ENCODE measurements at places on chromosomes 2 and 18. TPM values are rescaled to one million over a fixed set of nuclear protein-coding genes. Genes with fewer than 3 reads are reported as not detected.
A peak's percentile ranks its signal among the peaks of the same experiment; 100 is the strongest.

Gene PRLH
- total RNA-seq, result not detected

Gene CYP26B1
- 41.6 TPM for total RNA-seq

Gene KCNIP3
- total RNA-seq, result 14.4 TPM

Gene WNT6
- 1.3 TPM for total RNA-seq

Gene IRS1
- 48.3 TPM for total RNA-seq

Gene ALPI
- not detected for total RNA-seq

Gene SERPINB4
- total RNA-seq, result not detected

Gene DHRS9
- total RNA-seq, result 0.73 TPM

GRCh38 chr18:80183273-80184050 lies 63.9 kb downstream of the PARD6G start:
- no peak for DNase-seq

DNA sequence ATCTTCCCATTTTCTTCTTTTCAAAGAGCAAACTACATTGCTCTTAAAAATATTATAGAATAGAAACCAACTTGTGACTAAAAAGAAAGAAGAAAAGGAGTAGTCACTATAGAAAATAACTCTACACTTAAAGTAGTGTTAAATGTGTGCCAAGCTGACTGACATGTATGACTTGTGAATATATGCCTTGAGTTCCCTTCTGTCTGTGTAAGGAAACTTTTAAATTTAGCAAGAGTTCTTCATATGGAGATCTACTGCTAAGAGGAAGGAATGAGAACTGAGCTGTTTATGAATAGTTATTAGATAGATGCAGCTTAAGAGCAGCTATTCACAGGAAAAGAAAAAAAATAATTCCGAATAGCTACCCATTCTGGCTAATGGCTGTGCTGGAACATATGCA lies 1221.7 kb upstream of the ZEB2 start:
- DNase-seq, result no peak

DNA sequence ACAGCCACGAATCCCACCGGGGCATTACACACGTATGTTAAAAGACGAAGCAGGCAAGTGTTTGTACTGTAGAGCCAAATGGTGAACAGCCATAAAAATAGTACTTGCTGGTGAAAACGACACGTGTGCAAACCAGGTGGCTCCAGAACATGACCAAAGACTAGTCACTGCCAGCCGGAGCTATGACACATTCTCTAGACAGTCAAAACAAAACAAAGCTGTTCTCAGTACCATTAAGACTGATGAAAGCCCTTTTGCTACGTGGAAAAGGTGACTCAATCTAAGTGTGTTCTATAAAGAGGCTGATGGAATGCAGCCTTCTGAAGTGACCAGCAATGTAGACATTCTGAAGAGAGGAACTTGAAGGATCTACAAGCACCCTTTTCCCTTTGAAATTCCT lies 367.7 kb upstream of the NETO1 start:
- DNase-seq, result no peak

DNA sequence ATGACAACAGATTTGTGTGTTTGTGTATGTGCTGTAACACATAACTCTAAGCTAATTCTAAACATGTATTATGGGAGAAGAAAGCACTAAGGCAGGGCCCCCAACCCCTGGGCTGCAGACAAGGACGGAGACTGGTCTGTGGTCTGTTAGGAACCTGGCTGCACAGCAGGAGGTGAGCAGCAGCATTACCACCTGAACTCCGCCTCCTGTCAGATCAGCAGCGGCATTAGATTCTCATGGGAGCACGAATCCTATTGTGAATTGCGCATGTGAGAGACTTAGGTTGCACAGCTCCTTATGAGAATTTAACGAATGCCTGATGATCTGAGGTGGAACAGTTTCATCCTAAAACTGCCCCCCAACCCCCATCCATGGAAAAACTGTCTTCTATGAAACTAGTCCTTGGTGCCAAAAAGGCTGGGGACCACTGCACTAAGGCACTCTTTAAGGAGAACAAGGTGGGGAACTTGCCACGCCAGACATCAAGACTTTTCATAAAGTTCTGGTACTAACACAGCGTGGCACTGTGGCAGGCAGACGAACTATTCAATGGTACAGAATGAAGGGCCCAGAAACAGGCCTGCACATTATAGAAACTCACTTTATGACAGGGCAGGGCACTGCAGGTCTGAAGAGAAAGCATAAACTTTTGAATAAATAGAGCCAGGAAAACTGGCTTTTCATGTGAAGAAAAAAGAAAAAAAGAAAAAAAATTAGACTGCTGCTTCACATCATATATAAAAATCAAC lies 14.0 kb downstream of the REEP1 start:
- no peak for DNase-seq

DNA sequence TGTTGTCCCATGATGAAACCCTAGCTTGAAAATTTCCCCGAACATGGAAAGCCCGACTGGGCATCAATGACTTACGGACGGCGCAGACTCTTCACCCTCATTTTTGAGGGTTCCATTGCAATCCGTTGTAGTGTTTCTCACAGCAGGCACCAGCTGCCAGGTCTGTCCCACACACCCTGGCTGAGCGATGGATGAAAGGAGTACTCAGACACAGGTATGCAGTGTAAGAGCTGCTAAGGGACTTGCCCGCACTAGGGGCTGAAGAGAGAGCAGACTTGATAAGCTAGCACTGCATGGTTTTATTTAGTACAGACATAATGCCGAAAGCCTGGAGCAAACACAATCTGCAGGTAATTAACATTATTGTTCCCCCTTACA lies 15.8 kb downstream of the DYNAP start:
- no peak for DNase-seq

- no peak for DNase-seq
Measured at GRCh38 chr2:85353876-85354285, 447 bp downstream of the RETSAT start.

DNA sequence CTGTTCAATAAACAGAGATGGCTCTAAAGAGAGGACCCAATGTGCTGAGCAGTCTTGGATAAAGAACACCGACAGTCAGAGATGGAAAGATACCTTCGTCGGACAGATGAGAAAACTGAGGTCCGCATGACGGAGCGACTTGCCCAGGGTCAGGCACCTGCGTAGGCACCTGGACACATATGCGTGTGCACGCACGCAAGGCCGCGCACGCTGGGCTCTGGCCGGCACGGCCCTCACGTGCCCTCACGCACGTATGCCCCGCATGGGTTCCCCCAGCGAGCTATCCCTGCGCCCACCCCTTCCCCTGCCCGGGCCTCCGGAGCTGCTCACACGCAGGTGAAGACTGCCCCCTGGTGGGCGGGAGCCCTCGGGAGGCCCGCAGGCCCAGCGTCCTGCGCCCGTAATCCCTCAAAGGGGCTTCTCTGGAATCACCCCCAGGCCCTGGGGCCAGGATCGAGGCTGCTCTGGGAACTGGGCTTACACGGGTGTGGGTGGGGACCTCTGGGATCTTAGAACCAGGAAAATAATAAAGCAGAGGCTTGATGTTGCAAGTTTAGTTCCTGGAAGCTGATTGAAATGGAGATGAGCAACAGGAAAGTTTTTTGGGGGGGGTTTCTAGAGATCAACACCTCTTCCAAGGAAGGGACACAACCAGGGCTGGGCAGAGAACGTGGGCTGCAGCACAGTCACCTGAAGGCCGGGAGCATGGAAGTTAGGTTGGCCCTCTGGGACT lies 246.3 kb downstream of the TNS1 start:
- DNase-seq, result no peak

DNA sequence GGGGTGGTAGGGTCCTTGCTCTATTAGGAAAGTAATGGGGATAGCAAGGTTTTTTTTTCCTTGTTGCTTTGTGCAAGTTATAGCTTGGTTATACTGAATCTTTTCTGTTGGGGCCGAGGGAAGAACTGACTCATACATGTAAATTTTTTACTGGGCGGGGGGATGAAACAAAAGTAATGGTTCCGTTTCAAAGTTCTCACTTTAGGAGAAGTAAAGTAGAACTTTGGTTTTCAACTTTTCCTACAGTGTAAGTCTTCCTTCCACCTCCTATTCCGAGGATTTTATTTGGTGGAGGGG lies 1.1 kb downstream of the AFTPH start:
- no peak for DNase-seq

DNA sequence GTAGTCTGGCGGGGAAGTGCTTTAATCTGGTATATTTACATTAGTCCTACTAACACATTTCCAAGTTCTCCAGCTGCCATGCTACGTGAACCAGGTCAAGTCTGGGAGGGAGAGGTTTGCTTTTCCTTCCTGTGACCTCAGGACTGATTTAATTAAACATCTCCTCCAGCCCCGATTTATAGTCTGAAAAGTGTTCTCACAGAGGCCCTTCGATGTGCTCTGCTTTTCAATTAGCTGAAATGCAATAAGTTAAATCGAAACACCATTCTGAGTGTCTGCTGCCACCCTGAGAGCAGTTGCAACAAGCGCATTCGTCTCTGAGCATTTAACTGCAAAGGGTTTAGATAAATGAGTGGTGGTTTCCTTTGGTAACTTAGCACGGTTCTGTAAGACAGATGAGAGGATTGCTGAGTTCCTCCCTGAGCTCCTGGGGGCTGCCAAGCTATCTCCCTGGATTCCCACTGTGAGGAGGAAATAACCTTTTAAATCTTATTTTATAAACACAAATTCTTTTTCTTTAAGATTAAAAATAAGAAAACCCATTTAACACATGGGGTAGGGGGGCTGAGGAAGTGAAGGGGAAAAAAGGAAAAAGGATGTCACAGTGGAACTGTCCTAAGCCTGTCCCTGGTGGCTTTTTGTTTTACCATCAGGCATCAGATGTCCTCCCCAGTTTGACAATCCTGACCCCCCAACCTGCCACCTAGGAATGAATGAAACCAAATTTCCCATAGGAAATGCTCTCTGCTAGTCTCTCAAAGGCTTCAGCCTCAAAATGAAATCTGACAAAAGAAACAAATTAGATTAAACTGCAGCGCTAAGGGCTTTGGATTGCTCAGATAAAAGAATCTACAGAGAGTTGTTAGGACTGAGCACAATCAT lies 56.5 kb upstream of the CREB1 start:
- DNase-seq, result no peak

GRCh38 chr2:108906403-108907077 lies 82.5 kb downstream of the EDAR start:
- peak; percentile 8 for DNase-seq

DNA sequence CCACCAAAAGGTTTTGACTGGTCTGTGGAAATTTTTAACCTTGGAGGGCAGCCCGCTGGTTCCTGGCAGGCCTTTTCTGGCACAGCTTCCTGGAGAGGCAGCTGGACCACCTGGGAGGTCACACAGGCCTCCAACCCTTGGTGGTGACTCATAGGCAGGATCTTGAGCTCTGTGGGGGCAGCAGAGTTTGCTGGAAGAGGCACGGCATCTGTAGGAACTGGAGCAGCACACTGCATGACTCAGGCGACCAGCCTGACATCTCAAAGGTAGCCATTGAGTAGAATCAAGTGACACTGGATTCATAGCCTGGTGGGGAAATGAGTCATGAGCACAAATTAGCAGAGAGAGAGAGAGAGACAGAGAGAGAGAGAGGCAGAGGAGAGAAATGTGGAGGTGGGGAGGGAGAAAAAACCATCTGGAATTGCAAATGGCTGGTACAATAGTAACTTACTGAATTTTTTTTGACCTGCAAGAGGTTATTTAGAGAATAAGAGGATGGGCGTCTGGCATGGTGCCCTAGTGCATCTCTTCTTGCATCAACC lies 57.4 kb downstream of the TRPM8 start:
- peak; percentile 49 for DNase-seq

GRCh38 chr2:158464426-158465281 lies 7.9 kb downstream of the PKP4 start:
- DNase-seq, result no peak

DNA sequence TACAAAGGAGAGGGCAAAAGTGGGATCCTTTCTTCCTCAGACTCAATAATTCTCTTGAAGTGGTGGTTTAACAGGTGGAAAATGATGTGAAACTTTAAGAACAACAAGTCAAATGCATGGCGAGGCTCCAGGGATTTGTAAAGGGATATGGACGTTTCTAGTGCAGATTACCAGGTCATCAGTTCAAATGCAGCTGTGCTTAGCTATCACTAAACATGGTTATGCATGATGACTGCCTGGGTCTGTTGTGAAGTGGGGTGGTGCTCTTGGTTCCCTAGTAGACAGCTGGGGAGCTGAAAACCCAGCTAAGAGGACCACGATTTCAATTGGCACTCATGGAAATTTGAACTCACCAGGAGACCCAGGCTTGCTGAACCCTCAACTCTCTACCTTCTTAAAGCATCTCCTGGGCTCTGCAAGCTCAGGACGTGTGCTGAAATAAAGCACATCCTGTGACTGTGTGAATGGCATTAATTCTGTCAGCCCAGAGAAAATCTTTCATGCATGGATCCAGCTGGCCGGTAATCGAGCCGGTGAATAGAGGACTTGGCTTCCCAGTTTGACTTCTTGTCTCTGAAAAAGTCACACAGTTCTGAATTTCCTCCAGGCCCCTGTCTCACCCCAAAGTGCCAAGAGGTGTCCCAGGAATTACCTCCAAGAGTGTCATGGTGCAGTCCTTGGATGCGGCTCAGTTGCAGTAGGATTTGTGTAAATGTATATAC lies 146.1 kb downstream of the MTX2 start:
- no peak for DNase-seq

- no peak for DNase-seq
Measured at GRCh38 chr2:383178-383577, 95.3 kb upstream of the ALKAL2 start.

DNA sequence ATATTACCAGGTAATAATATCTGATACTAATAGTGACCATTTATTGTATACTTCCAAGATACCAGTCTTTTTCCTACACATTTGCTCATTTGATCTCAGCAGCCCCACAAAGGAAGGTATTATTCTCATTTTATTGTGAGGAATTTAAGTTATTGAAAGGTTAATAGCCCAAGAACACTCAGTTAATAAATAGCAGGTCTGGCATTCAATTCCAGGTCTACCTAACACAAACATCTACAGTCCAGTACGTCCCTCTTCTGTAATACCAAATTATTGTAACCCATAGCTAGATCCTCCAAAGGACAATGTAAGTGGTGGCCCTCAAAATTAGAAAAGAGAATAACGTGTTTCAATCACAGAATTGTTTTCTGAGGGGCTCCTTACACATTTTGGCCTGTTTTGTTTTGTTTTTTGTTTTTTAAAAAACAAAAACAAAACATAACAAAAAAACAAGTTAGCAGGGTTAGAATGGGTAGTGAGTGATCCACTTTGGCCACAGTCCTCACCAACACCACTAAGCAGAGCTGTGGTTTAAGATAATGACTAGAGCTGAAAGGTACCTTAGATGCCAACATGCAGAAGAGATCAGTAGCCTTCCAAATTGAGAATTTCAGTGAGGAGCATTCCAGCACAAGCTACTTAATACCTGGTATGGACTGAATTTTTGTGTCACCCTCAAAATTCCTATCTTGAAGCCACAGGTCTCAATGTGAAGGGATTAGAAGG lies 137.5 kb downstream of the DYM start:
- DNase-seq, result no peak

- peak; percentile 87 for DNase-seq
Measured at GRCh38 chr2:240997856-240998705, at the start of gene SNED1. Gene SNED1, plus strand, starts transcription at chr2:240998618. Its CDS starts 220 bp downstream, at chr2:240998838.

Data from breast epithelium (tissue), 4 donors.